ENCODE measurements at places on chromosomes 5 and 9.

GRCh38 chr5:66519626-66520025 is 76.6 kb upstream of the MAST4 start:
- DNase-seq = no peak

DNA sequence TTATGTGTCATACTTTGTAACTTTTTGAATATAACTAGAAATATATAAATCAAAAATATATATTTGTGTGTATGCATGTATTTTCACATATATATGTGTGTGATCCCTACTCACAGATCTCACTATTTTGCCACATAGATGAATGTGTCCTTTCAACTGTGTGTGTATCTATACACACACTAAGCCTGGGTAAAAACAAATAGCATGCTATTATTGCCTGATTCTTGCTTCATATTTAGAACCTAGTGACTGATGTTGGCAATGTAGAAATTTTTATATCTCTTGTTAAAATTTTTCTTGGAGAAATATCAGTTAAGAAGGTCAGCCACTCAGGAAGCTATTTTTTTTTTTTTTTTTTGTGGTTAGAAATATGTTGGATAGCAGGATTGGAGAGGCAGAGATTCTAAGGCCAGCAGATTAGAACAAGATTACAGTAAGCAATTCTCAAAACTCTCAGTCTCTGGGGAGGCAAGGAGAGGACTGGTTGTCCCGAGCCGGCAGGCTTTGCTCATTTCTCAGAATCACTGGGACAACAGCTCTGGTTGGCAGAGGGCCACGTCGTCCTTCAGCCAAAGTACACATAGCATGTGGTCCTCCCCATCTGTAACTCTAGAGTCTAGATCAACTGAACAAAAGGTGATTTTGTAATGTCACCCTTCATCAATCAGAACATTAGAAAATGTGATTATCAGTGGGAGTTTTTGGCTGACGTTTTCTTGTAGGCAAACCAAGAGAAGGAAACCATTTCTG is 19.7 kb downstream of the C6 start:
- DNase-seq = peak; percentile 66

DNA sequence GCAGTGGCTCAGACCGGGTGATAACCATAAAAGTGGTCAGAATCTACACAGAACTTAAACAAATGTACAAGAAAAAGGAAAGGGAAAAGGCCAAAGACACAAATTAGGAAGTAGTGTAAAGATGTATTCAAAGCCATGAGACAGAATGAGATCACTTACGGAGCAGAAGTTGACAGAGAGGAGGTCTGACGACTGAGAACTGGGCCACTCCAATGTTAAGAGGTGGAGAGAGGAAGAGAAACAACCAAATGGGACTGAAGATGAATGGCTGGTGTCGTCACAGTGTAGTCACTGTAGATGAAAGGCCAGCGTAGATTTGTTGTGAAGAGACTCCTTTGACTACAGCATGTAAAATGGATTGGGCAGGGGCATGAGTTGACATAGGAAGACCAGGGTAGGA is 114.4 kb downstream of the DROSHA start:
- no peak for DNase-seq

DNA sequence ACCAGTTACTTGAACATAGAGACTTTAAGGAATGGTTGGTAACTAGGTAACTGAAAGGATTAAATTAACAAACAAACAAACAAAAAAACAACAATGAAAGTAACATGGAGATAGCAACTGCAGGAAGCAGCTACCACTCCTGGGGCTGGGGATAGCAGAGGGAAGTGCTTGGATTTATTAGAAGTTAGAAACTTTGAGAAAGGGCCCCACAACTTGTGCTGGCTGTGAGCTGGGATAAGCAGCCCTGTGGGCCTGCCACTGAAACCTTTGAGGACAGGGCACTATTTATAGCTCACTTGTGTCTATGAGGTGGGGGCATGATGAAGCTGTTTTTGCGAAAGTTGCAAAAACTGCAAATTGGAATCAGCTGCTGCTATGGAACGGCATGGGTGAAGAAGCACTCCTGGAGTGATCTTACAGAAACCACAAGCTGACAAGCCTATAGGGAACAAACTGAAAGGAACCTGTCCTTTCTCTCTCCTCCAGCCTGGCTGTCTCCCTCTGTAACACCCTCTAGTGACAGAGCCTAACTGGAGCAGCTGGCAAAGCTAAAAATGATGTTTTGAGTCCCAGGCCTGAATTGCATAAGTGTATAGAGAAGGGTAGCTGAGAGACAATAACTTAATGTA is 91.4 kb upstream of the RANBP6 start:
- peak; percentile 24 for DNase-seq

DNA sequence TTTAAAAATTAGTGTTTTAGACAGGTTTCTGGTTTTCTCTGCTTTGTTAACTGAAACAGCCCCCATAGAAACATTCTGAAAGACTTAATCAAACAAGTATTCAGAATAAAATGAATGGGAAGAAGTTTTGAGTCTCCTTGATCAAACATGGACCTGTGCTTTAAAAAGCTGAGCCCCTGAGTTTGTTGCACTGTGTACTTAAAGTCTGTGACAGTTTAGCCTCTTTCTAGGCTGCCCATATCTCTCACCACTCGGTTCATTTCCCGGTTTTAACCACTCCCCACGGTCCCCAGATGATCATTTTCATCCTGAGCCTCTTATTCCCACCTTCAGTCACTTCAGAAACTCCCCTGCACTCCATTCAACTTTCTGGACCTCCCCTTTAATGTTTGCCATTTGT is 215.9 kb upstream of the DMRT1 start:
- no peak for DNase-seq

- peak; percentile 66 for DNase-seq
Observed at GRCh38 chr9:12702160-12702758, 9.1 kb downstream of the TYRP1 start.

- DNase-seq = no peak
Observed at GRCh38 chr5:83281658-83282057, 189.9 kb upstream of the VCAN start.

DNA sequence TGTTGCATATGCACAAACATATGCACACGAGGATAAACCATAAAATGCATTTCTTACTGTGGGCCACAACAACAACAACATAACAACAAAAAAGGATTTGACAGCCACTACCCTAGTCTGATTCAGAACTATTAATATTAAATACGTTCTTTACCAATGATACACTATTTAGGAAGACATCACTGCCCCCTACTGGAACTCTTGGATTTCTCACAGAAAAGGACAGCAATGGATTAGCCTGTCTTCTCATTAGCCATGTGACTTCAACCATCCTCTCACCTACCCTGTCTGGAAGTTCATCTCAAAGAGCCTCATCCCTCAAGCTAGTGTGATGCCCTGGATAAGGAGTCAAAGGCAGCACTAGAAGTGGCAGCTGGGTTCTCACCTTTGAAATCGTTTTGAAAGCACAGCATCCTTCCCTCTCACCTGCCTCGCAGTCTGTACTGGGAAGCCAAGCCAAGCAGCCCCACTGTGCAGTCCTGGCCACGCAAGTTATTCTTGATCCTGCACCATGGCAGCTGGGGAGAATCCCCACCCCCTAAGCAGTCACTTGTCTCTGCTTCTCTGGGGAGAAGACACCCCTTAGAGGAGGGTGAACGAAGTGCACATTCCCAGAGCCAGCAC is 64.6 kb downstream of the SH3TC2 start:
- no peak for DNase-seq

DNA sequence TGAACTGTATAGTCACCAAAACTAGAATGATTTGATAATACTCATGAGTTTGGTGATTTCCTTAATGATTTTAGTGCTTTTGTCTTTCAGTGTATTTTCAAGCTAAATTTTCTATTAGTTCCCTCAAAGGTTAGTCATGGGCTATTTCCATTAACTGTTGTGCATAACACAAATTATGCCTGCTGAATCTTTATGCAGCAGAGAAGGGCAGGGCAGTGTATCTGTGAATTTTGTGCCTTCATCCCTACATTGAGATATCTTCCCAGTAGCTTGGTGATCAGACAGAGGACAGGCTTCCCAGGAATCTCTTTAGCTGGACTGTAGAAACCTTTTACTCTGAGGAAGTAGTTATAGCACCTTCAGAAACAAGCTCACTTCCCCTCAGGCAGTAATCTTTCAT is 1036.9 kb downstream of the EFNA5 start:
- DNase-seq = no peak

- no peak for DNase-seq
Observed at GRCh38 chr5:136026636-136027035, 2.2 kb upstream of the TGFBI start.

GRCh38 chr9:5326893-5327548 is 12.7 kb downstream of the RLN1 start:
- no peak for DNase-seq

DNA sequence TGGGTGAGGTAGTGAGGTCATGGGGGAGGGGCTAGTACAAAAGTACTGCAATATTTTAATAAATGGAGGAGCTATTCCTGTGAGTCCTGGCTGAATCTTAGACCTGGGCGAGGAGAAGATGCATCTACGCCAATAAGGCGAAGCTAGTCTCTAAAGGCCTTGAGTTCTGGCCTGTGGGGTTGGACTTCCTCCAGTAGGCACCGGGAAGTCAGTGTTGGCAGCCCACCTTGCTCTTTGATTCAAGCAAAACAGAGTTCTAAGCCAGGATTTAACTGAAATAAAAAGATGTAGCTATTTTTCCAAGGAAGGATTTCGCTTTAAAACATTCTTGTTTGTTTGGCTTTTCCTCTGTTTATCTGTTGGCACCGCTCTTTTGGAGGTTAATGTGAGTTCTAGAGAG is 244.6 kb downstream of the KIF4B start:
- peak; percentile 55 for DNase-seq

GRCh38 chr5:109901628-109901981 is 211.9 kb downstream of the MAN2A1 start:
- DNase-seq = no peak

GRCh38 chr5:95605786-95606185 is 14.1 kb upstream of the GPR150 start:
- no peak for DNase-seq

DNA sequence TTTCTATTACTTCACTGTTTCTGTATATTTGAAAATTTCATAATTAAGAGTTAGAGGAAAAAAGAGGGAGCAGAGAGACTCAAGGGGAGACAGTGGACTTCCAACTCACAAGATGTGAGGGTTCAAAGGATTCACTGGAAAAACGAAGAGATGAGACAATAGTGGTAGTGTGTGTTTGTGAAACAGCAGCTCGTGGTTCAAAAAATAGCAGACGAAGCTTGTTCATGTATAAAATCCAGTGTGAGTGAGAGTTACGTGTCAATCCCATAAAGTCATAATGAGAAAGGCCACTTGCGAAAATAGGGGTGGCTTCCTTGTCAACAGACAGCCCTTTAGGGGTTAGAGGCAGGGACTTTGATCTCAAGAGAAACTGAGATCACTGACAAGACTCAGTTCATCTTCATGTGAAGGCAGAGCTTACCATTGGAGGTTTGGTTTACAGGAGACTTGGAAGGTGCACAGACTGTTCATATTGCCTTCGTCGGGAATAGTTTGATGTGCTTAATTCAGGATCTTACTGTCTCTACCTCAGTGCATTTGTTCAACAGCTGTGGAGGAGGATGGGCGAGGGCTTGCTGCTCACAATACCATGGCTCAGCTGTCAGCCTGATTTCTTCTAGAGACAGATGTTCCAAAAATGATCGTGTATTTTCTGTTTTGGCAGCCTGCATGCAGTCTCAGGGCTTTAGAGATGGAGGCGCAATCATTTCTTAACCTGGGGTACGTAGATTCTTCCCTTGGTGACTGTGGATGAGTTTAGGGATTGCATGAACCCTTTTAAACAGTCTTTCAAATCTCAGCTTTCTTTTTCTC is 105.7 kb upstream of the KLF9 start:
- DNase-seq = peak; percentile 37

GRCh38 chr9:91172329-91172728 is 189.4 kb downstream of the AUH start:
- DNase-seq = no peak

DNA sequence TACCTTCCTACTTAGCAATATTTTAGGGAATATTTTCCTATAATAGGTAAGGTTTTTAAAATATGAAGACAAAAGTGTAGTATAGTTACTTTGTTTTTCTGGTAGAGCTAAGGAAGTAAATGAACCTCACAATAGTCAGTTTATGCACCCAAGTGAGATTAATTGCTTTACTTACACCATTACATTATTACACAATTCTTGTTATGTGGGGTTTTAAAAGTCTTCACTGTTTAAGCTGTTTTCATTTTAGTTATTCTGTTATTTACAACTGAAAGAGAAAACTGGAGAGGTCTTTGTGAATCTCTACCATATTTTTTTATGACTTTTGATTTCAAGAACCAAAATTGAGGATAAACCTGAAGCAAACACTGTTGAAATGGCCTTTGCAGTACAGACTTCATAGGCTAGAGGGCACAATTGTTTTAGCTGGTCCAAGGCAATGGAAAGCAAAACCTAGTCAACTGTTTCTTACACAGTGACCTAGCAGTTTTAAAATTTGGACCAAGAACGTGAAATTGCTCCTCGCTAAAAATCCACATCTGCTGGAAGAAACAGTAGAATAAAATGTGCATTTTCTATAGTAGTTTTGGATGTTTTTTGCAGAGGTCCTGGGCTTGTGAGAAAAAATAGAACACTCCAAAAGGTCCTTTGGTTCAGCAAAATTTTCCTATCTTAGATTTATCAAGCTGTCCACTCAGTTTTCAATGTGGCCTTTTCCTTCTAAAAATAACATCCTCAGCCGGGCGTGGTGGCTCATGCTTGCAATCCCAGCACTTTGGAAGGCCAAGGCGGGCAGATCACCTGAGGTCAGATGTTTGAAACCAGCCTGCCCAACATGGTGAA is 66.4 kb upstream of the FER start:
- peak; percentile 51 for DNase-seq

GRCh38 chr5:1733369-1733768 is 66.3 kb downstream of the MRPL36 start:
- DNase-seq = no peak

GRCh38 chr5:93567424-93567823 is 13.6 kb downstream of the NR2F1-AS1 start:
- no peak for DNase-seq

- no peak for DNase-seq
Observed at GRCh38 chr5:109865637-109866036, 175.9 kb downstream of the MAN2A1 start.

DNA sequence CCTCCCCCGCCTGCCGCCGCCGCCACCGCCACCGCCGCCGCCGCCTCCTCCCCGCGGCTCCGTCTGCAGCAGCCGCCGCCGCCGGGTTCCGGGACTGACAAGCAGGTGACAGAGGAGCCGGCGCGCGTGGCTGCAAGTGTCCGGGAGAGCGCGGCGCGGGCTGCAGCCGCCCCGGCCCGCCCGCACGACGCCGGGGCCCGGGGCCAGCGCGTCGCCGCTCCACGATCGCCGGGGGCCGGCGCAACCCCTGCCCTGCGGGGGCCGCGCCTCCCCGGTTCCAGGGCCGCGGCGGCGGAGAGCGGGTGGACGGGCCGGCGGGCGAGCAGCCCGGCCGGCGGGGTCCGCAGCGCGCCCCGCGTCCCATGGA is 343 bp downstream of the LMX1B start:
- no peak for DNase-seq

DNA sequence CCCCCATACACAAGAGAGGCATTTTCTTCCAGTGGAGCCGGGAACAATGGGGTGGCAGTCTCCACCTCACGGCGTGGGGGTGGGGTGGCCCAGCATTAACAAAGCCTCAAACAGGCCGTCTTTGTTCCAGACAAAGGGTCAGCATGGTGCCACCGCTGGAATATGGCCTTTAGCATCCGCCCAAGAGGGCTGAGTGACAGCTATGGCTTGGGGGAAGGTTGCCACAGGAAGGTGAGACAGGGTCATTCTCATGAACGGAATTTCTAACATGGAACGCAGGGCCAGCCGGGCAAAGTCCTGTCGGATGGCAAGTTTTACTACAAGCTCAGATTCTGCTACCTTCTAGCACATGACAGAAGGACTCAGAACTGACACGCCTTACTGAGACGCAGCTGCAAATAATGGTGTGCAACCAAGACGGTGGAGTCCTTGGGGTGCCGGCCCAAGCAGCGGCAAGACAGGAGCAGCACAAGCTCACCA is 64.0 kb downstream of the OTULIN start:
- DNase-seq = no peak

All from right hindlimb (tissue), 1 donor.